ENCODE measurements at places on chromosomes 11 and 22. TPM values are rescaled to one million over a fixed set of nuclear protein-coding genes. Genes with fewer than 3 reads are reported as not detected.

Gene DERL3
- total RNA-seq = 0.52 TPM

Gene SCUBE2
- total RNA-seq = 0.41 TPM

Gene TBX10
- total RNA-seq = not detected

Gene CD3E
- not detected for total RNA-seq

Gene ACER3
- 15.4 TPM for total RNA-seq

Gene ZNF280B
- 1.4 TPM for total RNA-seq

Gene SNX32
- 0.09 TPM for total RNA-seq

Gene APOL3
- not detected for total RNA-seq

Gene CLDN25
- not detected for total RNA-seq

Gene IL10RA
- 0.21 TPM for total RNA-seq

Gene MMP8
- not detected for total RNA-seq

Gene TENM4
- total RNA-seq = 0.17 TPM

Gene C11orf91
- 1.5 TPM for total RNA-seq

Gene UBASH3B
- total RNA-seq = 36.5 TPM

Gene KRTAP5-7
- not detected for total RNA-seq

Gene CHRM1
- 0.08 TPM for total RNA-seq

Gene CRACR2B
- 5.7 TPM for total RNA-seq

Gene VPREB1
- total RNA-seq = not detected

Gene RFPL1
- total RNA-seq = not detected

Gene INTS4
- 18.3 TPM for total RNA-seq

Gene KCNQ1
- 0.23 TPM for total RNA-seq

Gene BIRC3
- total RNA-seq = 48.9 TPM

Gene CRYBA4
- not detected for total RNA-seq

Gene NXPE4
- total RNA-seq = not detected

Gene UPK3A
- total RNA-seq = not detected

Gene SCO2
- 5.0 TPM for total RNA-seq

Gene SLC17A6
- total RNA-seq = not detected

Gene E2F8
- 7.2 TPM for total RNA-seq

Gene CDC42EP2
- total RNA-seq = 14.6 TPM

Gene RNH1
- 184 TPM for total RNA-seq

Gene APOA4
- not detected for total RNA-seq

Gene MS4A1
- not detected for total RNA-seq

Gene SLC22A12
- total RNA-seq = not detected

All from A549 treated with Mapracorat at 1 μM for 4 hours (cell line).